ENCODE measurements at places on chromosomes 4 and X.

DNA sequence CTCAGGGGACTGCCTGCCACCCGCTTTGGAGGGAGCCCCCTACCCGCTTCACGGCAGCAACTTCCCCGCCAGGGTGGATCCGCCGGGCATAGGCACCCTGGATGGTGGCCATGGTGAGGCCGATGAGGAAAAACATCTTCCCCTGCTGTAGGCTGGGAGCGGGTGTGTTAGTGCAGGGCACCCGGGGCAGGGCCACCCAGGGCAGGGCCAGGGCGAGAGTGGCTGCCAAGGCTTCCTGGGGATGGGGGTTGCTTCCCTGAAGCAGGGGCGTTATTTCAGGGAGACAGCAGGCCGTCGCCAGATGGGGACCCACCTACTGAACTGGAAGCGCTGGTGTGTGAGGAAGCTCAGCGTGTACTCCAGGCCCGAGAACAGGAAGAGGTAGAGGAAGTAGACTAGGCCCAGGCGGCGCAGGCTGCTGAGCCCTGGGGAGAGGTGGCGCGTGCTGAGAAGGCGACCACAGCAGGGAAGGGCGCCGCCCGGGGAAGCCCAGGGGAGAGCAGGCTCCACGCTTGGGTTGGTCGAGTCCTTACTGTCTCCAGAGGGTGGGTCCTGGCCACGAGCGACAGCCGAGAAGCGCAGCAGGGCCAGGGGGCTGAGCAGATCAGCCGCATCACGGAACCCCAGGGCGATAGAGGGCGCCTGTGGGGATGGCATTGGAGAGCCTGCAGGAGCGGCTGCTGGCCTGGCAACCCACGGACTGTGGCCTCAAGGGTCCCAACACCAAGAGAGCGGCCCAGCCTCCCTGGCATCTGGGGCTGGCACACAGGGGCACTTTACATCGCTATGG is 31.5 kb downstream of the NOP14 start:
- no peak for DNase-seq

- no peak for DNase-seq
Observed at GRCh38 chr4:48237996-48238645, 31.5 kb downstream of the TEC start.

DNA sequence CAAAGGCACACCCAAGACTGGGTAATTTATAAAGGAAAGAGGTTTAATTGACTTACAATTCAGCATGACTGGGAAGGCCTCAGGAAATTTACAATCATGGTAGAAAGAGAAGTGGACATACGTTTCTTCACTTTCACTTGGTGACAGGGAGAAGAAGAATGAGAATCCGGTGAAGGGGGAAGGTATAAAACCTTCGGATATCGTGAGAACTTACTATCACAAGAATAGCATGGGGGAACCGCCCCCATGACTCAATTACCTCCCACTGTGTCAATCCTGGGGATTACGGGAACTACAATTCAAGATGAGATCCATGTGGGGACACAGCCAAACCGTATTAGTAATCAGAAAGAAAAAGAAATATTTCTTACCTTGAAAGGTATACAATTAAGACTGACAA is 782.9 kb upstream of the HS3ST1 start:
- DNase-seq, result no peak

GRCh38 chrX:20101934-20102581 is 14.6 kb downstream of the MAP7D2 start:
- no peak for DNase-seq

- DNase-seq, result no peak
Observed at GRCh38 chr4:183637461-183637860, 21.5 kb downstream of the RWDD4 start.

- DNase-seq, result no peak
Observed at GRCh38 chrX:69618803-69619202, 2.9 kb downstream of the EDA start.

GRCh38 chr4:41069257-41069656 is 145.1 kb downstream of the APBB2 start:
- DNase-seq, result no peak

DNA sequence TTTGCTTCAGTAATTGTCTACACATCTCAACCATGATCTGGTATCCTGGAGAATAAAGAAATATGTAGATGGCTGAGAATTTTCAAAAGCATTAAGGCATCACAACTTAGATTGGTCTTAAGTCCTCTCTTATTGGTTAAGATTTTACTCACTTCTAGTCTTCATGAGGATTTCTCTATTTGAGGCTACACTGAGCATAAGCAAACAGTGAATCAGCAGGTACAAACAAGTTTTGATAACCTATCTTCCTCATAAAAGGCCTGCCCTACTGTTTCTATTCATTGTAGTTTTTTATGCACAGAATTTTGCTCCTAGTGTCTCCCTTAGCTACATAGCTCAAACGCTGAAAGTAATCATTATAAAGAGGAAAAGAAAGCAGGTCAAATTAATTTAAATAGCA is 460.7 kb upstream of the RPS6KA3 start:
- no peak for DNase-seq

DNA sequence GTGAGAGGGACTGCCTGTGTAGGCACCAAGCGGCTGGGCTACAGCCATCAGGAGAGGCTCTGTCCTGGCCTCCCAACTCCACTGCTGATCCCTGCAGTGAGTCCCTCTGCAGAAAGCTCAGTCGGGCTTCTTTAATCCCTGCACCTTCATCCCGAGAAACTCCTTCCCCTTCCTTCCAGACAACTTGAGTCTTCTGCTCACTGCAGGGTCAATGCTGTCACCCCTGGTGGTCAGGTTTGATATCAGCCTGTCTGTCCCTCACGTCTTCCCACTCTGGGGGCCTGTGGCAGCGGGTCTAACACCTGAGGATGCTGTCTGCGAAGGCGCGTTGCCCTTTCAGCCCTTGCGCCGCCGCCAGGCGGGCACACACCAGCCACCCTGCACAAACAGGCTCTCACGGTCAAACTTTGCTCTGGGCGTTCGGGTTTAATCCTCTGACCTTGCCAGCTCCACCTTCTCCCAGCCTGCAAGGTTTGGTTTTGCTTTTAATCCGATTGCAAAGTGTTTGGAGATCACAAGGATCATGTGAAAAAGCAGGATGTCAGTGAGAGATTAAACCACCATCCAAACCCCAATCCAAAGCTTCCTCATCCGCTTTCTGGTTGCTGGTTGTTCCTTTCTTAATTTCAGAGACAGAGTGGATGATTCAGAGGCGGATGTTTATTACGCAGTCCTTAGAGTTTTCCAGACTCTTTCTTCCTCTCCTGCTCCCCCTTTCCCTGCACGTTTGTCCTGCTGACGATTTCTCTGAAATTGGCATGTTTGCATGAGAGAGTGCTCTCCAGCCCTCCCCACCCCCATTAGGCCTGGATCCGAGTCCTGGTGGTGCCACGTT is 74.8 kb upstream of the SLC34A2 start:
- DNase-seq, result no peak

GRCh38 chrX:20251691-20252090 is 15.0 kb downstream of the RPS6KA3 start:
- DNase-seq, result no peak

DNA sequence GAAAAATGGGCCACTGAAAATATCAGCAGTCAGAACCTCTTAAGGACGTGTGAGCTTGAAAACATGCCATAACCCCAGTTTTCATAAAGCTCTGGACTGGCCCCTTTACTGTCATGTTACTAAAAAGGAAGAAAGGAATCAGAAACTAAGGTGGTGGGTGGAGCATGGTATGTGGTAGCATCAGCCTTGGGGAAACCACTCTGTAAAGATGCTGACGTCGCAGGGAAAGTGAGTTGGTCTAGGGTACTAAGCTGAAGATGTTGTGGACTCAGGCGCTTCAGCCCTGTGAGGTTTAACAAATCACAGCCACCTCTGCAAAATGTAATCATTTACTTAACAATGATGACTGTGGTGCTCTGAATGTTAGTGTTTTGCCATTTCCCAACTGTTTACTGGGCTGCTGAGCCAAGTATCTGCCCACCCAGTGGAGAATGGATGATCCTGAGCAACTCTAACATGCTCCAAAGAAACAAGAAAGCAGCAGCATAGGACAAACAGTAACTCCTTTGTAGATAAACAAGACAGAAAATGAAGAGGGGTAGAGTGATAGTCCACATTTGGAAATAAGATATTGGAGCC is 33.4 kb downstream of the C4orf54 start:
- DNase-seq, result no peak

DNA sequence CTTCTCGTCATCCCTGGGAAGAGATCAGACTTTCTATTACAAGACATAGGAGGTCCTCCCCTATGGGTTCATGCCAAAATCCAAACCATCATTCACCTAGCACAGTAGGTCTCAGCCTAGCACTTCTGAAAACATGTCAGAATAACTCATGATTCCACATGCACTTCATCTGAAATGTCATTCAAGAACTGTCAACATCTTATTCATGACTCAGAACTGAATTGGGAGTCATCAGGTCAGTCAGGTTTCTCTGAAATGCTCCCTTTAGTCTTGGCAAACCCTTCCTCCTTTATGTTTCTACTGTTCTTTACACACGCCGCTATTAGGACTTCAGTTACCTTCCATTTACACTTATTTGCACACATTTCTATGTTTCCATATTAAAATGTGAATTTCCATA is 67.2 kb downstream of the ANTXR2 start:
- no peak for DNase-seq

- no peak for DNase-seq
Observed at GRCh38 chr4:165203541-165204461, 3.6 kb upstream of the KLHL2 start.

- DNase-seq, result no peak
Observed at GRCh38 chr4:78222575-78223186, 165.6 kb downstream of the FRAS1 start.

DNA sequence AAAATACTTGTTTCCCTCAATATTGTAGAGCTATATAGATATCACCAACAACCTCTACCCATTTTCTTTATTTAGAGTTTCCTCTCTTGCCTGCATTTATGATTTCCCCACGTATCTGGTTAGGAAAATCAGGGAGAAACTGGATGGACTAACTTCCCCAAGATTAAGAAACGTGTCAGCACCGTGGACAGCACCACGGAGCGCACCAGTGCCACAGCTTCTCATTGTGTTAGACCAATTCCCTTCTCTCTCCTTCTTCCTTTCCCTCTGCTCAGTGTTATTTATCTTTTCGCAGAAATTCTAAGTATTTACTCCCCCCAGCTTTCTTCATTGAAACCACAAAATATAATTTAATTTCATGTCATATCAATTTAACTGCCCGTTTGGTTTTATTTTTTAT is 568.6 kb upstream of the BOD1L1 start:
- peak; percentile 37 for DNase-seq

DNA sequence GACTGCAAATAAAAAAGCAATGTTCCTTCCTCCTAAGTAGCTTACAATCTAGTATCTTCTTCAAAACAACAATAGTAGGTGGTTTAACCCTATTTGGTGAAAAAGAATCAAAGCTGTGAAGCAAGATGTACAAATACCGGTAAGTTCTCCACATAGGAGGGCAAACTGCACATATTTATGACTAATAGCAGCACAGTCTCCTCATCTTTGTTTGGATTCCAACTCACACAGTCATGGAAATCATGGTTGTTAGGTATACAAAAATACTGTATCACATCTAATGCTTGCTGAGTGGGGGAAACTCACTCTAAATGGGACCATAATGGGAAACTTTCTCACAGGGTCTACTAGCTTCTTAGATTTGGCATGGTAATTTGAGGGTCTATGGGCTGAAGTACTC is 597.2 kb downstream of the INPP4B start:
- DNase-seq, result no peak

GRCh38 chr4:20487852-20488251 is 212.4 kb upstream of the PACRGL start:
- no peak for DNase-seq

DNA sequence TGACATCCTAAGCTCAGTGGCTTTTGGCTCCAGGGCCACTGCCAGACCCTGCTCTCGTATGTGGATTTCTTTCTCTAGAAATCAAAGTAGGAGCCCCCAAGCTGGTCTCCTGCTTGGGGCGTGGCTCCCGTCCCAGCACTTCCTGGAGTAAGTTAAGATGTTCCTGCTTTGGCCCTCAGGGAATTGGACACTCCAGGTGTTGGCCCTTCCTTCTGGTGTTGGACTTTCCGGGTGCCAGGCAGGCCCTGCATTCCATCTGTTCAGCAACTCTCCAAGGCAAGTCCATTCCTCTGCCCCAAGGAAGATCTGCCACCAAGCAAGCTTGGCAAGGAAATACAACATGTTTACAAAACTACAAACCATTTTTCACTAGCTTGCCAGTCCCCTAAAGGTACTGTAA is 22.1 kb upstream of the GPC4 start:
- no peak for DNase-seq

DNA sequence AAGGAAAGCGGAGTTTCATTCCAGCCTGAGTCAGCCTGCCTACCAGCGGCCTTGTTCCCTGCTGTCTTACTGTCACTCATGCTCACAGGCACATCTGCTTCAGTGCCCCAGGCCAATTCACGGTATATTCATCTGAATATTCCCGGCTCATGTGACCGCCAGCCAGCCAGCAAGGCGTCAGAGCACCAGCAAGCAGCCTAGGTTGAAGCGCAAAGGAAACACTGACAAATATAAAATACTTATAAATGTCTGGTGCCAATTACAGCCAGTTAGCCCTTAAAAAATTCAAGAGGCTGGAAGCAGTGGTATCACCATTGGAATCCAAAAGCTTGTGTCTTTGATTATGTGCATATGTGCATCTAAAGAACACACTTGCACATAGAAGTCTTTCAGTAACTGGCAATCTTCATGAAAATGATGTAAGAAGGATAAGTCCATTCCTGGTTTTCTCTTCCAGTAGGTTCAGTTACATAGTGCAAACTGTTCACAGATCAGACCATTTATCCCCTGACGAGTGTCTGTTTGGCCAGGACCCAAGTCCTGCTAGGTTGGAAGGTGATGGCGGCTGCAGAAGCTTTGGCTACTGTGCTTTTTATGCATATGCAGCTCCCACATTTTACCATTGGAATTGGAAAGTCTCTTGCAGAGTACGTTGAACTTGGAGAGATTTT is 61.3 kb downstream of the LUZP4 start:
- DNase-seq, result no peak

DNA sequence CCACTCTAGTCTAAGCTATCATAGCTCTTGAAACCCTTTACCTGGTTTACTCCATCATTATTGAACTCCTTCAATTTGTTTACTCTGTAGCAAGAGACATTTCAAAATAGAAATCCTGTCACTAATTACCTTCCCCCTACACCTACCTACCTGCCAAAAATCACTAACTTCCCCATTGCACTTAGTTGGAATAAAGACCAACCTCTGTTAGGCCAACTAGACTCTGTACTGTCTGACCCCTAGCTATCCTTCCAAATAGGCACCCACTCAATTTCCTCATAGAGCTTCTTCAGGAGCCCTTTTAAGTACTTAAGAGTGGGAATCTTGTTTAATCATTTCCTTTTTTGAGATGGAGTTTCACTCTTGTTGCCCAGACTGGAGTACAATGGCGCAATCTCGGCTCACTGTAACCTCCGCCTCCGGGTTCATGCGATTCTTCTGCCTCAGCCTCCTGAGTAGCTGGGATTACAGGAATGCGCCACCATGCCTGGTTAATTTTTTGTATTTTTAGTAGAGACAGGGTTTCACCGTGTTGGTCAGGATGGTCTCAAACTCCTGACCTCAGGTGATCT is 8.9 kb upstream of the CDKL2 start:
- DNase-seq, result no peak

- no peak for DNase-seq
Observed at GRCh38 chr4:175456131-175456530, 355.9 kb downstream of the GPM6A start.

Data from iPS DF 6.9 (cell line).